ENCODE measurements at places on chromosomes 1 and 21.

DNA sequence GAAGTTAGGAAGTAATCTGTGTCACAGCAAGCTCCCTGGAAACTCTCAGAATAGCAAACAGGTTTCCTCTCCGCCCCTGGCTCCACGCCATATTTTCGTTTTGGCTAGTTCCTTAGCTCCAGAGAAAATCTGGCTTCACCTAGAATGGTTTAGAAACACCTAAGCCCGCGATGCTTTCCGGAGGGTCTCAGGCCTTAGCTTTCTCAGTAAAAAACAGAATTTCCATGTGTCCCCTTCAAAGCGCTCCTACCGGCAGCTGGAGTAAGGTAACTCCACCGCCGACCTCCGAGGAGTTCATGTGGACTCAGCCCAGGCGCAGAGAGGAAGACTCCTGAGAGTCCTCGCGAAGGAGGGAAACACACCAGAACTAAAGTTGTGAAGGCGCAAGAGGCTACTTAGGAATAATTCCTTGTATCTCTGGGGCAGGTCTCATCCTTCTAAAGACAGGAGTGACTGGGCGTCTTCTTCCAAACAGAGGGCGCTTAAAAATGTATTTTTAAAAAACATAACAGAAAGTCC is 406 bp downstream of the KIAA0040 start:
- peak; percentile 75 for DNase-seq

GRCh38 chr1:214584805-214585766 is 17.9 kb upstream of the CENPF start:
- no peak for DNase-seq

- DNase-seq: peak; percentile 63
Measured at GRCh38 chr1:31985430-31985829, 28.2 kb upstream of the KHDRBS1 start.

- DNase-seq: peak; percentile 95
Measured at GRCh38 chr1:202861420-202862132, 27.4 kb downstream of the RABIF start.

DNA sequence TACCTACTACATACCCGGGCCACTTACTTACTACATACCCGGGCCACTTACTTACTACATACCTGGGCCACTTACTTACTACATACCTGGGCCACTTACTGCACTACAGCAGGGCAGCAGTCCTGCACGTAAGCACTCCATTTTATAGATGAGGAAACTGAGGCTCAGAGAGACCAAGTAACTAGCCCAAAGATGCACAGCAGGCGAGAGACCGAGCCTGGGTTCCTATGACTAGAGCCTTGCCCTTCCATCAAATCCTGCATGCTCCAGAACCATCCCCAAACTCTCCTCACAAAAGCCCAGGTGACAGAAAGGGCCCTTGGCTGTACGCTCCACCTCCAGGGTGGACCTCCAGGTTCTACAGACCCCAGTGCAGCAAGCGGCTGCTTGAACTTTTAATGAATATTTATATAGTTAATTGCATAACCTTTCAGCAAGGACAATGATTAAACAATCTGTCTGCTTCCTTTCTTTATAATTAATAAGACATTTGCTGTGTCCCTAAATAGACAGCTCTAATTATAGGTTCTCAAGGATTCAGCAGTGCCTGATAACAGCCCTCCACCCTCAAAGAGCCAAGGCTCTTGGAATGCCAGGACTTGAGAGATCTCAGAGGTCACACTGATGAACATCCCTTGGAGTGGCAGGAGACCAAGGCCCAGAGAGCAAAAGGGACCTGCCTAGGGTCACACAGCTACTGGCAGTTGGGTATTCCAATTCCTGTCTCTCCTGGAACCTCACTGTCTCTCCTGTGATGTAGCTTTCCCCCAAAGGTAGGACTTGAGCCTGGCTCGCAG is 43.4 kb downstream of the LRP8 start:
- DNase-seq: no peak

DNA sequence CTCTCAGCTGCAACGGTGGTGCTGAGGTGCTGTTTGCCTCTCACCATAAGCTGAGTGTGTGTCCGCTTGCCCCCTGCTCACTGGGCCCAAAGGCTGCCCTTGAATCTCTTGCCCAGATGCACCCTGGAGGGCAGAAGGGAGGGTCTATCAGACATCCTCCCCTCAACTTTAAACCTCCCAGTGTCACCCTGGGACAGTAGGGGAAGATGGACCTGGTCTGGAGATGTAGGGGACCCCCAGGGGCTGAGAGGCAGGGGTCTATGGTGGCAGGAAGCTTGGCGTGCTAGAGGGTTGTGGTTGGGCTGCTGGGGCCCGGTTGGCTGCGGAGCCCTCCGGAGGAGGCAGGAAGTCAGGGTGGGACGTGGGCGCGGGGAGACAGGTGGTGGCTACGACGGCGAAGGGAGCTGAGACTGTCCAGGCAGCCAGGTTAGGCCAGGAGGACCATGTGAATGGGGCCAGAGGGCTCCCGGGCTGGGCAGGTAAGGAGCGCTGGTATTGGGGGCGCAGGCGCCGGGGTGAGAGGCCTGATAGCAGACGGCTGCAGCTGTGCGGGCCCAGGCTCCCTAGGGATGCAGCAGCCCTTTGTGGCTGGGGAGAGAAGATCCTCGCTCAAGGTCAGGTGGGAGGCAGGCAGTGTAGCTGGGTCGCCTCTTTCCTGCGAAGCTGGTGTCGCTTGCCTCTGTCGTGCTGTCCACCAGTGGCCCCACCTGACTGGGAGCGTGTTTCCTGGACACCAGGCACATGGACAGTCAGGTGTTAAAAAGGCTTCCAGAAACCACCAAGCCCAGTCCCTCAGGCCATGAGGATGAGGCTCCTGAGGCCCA is at the start of gene LCK:
Gene LCK (plus strand): TSS at position 373 of the 824 bp plus-strand sequence. CDS start 23,065 bp downstream, outside the sequence.
- DNase-seq: no peak

Data from lung (tissue), 17 donors.